ENCODE measurements at places on chromosomes 1 and 21. TPM values are rescaled to one million over a fixed set of nuclear protein-coding genes. Genes with fewer than 3 reads are reported as not detected.
A peak's percentile ranks its signal among the peaks of the same experiment; 100 is the strongest.

DNA sequence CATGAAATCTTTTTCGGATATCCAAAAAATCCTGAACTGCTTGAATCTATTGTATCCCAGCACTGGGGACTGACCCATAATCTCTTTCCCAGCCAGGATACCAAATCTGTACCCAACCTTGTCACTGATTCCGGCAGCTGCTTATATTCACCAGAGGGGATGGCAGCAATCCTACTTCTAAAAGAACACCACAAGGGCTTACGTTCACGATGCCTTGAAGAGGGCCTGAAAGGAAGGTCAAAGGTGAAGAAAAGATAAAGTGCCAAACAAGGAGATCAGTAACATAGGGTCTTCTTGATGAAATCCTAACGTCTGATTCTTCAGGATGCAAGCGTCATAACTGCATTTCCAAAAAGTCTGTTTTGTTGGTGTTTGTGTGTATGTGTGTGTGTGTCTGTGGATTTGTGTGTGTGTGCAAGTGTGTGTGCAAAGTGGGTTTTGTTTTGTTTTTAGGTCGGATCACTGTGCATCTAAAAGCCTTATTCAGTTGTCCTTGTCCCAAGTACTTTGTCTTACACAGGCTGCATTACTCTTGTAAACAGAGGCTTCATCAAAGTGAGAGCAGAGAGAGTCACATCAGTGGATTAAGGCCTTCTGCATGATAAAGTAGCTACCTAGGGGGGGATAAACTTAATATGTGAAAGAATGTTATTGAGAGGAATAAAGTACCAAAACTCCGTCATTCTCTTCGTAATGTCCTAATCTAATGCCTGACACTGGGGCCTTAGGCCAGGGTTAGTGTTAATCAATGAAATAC is 179.3 kb downstream of the BARHL2 start:
- DNase-seq = no peak

- DNase-seq = no peak
These were observed 68.6 kb upstream of the RGS2 start for GRCh38 chr1:192740214-192740613.

DNA sequence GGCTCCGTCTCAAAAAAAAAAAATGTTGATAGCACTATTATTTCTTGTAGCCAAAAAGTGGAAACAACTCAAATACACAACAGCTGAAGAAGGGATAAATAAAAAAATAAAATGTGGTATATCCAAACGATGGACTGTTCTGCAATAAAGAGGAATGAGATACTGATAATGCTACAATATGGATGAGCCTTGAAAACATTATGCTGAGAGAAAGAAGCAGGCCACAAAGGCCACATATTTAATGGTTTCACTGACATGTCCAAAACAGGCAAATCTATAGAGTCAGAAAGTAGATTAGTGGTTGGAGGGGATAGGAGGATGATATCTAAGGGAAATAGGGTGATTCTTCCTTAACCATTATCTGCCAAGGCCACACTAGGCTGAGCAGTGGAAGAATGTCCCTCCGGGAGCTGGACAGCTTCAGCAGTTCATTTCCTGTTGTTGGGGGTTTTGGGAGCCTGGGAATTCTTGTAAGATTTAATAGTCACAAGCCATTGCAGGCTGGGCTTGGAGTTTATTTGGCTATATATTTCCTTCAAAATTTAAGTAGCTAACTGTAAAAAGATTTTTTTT is 53.5 kb downstream of the ST3GAL3 start:
- no peak for DNase-seq

DNA sequence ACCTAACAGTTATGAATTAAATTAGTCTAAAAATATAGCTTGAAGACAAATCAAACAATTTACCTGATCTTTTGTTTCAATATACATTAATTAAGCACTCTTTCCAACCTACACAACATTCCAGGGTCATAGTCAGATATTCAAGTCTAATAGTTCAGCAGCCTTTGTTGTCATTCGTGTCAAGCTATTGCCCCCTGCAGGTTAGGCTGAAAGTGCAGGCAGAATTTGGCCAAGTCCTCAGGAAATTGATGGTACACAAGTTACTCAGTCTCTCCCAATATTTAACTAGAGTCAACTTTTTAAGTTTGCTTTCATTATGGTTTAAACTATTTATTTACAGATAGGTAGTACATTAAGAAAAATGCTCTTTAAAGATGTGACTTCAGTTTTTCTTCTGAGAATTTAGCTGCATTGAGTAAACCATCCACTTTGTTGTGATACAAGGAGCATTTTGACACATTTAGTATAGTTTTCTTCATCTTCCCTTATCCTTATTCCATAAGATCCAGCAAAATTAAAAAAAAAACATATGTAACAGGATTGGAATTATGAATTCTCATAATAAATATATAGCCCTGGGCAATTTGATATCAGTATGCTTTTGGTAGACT is 130.3 kb upstream of the DPYD start:
- DNase-seq = peak; percentile 80

DNA sequence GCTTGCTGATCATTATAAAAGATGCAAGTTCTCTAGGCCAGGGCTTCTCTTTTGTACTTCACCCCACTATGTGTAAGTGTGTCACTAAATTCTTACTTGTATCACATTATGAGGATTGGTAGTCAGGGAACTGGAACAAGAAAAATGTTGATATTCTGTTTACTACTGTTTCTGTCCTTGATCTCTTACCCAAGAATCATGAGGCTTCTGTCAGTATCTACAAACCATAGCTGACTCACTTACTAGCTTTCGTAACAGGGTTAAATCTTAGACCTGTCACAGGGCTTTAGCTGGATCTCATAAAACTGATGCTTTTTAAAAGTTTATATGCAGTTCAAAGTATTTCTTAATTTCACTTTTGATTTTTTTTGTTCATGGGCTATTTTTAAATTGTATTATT is 681.2 kb downstream of the PLPP3 start:
- DNase-seq = peak; percentile 78

GRCh38 chr1:15279576-15280230 is 32.7 kb downstream of the FHAD1 start:
- no peak for DNase-seq

GRCh38 chr1:248046536-248046935 is at the start of gene OR2L3:
Gene OR2L3, plus strand, starts transcription at chr1:248046836. Its CDS starts 13,846 bp downstream, at chr1:248060682.
- no peak for DNase-seq

- no peak for DNase-seq
These were observed 56.9 kb downstream of the COP1 start for GRCh38 chr1:176149939-176150807.

DNA sequence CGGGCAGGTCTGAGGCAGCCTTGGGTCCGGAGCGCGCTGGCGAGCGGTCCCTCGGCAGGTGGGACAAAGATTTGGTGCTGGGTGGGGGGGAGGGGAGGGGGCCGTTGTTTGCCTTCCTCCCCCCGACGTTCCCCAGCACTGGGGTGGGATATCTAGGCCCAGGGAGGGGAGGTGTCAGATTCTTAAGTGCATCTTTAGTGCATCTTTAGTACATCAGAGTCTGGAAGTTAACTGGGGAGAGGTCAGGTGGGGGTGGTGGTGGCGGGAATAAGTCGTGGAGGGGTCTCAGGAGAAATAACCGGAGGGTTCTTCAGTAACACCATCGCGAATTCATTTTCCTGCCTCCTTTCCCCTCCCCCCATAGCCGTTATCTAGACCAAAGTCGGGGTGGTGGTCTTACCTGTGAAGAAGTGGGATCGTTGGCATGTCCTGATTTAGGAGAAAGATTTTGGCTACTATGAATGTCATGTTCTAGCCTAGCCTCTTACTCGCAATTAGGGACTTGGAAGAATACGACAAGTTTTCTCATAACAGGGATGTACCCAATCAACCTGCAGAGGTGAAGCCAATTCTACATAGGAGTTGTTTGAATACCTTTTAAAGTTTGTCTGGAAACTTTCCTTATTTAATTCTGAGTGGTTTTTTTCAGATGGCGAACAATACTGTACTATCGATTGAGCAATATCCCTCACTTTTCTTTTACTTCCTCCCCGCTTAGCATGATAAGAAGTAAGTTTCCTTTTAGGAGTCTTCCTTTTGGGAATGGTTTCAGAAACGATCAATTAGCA is 886 bp downstream of the ZMYM4 start:
- peak; percentile 50 for DNase-seq

GRCh38 chr21:27275294-27275927 is 308.5 kb upstream of the ADAMTS5 start:
- DNase-seq = peak; percentile 84

- no peak for DNase-seq
These were observed 543.7 kb downstream of the NPHP4 start for GRCh38 chr1:5448486-5448885.

- DNase-seq = peak; percentile 74
These were observed 1.6 kb downstream of the COL6A2 start for GRCh38 chr21:46099476-46099875.

- peak; percentile 63 for DNase-seq
These were observed 3.9 kb upstream of the C4BPB start for GRCh38 chr1:207084701-207085180.

DNA sequence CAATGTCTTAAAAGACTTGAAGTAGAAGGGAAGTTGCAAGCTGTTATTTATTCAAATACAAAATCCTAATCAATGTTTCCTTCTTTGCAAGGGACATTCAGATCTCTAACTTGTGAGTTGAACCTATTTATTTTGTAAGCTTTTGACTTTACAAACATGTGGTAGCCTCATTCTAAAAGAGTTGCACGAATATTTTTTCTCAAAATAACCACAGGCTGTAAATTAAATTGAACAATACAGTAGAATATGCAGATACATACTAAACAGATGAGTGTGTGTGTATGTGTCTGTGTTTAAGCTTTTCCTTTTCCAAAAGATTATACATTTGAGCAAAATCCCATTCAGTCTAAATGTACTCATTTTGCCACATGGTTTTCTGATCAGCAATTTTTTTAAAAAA is 4.8 kb upstream of the DYNLT5 start:
- DNase-seq = peak; percentile 46

- DNase-seq = no peak
These were observed 10.1 kb upstream of the IL10RB start for GRCh38 chr21:33256019-33256418.

COL18A1 gene
- total RNA-seq = 30.5 TPM

TSPAN2 gene
- total RNA-seq = 9.0 TPM

PAPPA2 gene
- 7.0 TPM for total RNA-seq

Data from GM23248 (cell line).